ENCODE measurements at places on chromosomes 11 and 22. TPM values are rescaled to one million over a fixed set of nuclear protein-coding genes. Genes with fewer than 3 reads are reported as not detected.

ANO3 gene
- total RNA-seq, result not detected

IFTAP gene
- 36.2 TPM for total RNA-seq

POU2F3 gene
- 0.24 TPM for total RNA-seq

DAGLA gene
- under 0.01 TPM for total RNA-seq

XNDC1N gene
- total RNA-seq, result 2.2 TPM

BLID gene
- total RNA-seq, result 0.24 TPM

ATP5MG gene
- total RNA-seq, result 54.1 TPM

GP1BB gene
- under 0.01 TPM for total RNA-seq

RASD2 gene
- 0.43 TPM for total RNA-seq

Data from tracheal epithelial cell (primary cell).